Fibroblast of skin of right quadriceps (primary cell): ENCODE measurements at places on chromosomes 6 and 20.
A peak's percentile ranks its signal among the peaks of the same experiment; 100 is the strongest.

- DNase-seq: peak; percentile 42
These were observed 60.9 kb upstream of the KCNQ5 start for GRCh38 chr6:72560721-72561593.

DNA sequence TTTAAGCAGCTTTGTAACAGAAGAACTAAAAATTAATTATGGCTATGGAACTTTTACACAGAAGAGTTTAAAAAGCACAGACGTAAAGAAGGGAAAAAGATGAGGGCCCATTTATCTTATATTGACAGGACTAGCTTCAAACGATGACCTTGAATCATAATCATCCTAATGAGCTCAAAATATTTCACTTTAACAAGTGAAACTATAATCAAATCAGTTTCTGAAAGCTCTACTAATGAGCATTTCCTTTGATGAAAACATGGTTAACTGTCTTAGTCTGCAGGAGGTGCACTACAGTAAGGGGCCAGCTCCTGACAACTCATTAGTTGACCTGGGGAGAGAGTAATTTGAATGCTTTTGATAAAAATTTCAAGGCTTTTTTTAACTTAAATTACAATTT lies 228.0 kb upstream of the DEFB112 start:
- DNase-seq: no peak

DNA sequence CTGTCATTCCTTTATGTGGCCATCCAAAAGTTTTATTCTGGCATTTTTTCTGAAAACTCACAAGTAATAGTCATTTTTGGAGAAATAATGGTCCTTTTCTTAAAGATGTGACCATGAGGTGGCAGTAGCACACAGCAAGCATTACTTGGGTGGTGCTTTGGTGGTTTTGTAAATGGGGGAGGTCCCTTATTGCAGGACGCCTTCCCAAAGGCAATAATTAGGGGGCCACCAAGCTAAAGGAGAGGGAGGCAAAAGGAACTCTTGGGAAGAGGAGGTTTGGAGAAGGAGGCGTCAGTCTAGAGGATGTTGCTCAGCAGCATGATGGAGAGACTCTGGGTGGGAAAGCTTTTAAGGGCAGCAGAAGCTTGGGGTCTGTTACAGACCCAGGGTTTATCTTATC lies 422.6 kb upstream of the MMS22L start:
- peak; percentile 6 for DNase-seq

DNA sequence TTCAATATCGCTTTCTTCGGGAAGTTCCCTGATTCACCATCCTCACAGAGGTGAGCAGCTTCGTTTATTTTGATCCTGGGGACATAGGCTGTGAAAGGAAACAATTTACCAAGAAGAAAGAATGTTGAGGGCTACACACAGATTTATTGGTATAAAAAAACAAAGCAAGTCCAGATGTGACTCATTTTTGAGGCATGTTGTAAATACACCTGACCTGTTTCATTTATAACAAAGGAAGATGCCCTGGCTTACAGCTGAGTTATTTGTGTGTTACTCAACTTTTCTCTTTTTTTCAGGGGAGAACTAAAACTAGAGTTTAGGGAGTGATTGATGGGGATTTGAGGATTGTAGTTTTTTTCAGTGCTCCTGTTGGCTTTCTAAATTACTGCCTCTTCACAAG lies 489.5 kb downstream of the CBLN4 start:
- no peak for DNase-seq

GRCh38 chr20:47503685-47504084 lies 2.0 kb downstream of the NCOA3 start:
- DNase-seq: no peak

DNA sequence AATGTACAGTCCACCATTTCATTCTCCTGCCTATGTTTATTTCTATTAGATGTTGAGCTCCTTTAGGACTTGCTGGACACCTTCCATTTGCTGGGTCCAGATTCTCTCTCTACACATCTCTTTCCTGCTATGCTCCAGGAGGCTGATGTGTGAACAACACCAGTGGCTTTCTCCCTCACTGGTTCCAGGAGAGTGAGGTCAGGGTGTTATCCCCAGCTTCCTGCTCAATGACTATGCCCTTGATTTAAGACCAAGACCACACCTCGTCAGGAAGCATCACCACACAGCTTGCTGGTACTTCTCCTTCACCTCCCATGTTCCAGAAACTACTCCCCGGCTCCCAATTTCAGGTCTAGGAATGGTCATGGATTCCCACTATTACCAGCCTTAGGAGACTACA lies 31.3 kb upstream of the E2F3 start:
- DNase-seq: no peak

GRCh38 chr6:35296931-35297600 lies 552 bp upstream of the DEF6 start:
- DNase-seq: no peak

GRCh38 chr20:884983-885952 lies 30.9 kb downstream of the ANGPT4 start:
- DNase-seq: peak; percentile 3

GRCh38 chr6:169949511-169950097 lies 198.2 kb downstream of the ERMARD start:
- no peak for DNase-seq

DNA sequence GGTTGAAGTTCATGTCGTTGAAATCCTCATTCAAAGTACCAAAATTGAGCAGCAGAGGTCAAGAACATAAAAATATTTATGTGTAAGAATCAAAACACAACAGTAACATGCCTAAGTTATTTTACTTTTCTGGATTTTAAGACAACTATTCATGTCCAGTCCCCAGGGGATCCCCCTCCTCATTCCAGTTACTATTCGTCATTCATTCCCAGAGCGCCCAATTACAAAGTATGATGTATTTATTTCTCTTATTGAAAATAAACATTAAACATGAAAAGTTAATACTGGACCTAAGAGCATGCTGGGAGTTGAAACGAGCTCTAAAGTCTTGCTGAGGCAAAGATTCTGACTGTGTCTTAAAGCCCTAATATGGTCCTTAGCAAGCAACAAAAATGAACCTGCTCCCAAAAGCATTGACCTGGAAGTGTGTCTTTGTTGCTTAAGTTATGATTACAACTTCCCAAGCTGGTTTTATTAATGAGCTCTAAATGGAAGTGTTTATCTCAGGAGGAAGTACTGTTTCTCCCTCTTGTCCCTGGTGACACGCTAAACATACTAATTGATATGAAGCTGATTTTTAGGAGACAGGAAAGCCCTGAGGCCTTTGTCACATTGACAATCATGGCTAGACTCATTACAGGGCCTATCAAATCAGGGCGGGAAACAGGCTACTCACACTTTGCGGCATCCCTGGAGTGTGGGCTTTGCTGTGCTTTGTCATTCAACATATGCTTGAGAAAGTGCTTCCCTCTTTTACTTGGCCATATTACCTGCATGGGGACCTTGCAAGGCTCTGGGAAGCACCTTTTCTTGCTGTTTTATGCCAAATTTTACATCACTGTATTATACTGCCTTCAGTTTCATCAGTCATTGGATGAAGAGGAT lies 192.2 kb upstream of the DTNBP1 start:
- peak; percentile 18 for DNase-seq

- no peak for DNase-seq
These were observed 46.7 kb downstream of the SERAC1 start for GRCh38 chr6:158121335-158121734.

DNA sequence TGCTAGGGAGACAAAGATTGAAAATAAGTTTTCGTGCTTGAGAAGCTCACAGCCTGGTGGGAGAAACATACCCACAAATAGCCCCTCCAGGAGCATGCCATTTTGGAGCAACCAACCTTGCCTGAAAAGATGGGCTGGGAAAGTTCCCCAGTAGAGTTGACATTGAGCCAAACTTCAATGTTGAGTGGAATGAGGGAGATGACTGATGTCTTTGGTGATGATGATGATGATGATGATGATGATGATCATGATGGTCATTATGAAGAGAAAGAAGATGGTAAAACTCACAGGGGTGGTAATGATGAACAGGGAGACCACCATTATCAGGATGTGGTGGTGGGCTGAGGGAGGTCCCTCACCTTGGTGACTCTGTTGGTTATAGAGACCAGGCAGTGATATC lies 283.9 kb upstream of the RNF24 start:
- DNase-seq: no peak

GRCh38 chr6:81683912-81684311 lies 68.6 kb downstream of the TENT5A start:
- peak; percentile 48 for DNase-seq

- peak; percentile 77 for DNase-seq
These were observed 92.9 kb upstream of the SYNDIG1 start for GRCh38 chr20:24376311-24377099.

- DNase-seq: peak; percentile 28
These were observed 97.3 kb downstream of the GPR6 start for GRCh38 chr6:110075406-110075805.

DNA sequence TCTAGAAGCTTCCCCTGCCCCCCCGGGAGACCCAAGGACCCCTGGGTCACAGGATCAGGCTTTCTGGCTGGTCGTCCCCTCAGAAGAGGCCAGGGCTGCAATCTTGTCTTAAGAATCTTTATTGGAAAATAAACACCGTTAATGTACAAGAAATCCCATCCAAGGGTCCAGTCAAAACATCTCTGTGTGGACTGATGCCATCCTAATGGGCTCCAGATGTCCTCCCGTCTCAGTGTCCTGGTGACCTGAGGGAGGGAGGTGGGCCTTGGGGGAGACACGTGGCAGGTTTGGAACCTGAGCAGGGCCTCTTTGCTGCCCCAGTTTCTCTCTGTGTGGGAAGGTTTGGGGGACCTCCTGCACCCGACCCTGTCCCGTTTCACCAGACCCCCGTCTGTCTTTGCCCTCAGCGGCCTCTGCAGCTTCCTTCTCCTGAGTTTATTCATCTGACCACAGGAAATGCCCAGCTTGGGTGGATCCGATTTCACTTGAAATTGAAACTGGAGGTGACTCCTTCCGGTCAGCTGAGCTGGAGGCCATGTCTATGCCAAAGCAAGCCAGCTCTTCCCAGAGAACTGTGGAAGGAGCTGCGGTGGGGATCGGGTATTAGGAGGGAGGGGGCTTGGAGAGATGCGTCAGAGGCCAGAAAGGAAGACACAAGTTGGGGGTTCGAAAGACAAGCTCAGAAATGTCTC lies 75.1 kb downstream of the SLC2A10 start:
- DNase-seq: peak; percentile 23

GRCh38 chr20:33105316-33105924 lies 26.0 kb downstream of the BPIFB4 start:
- DNase-seq: no peak

DNA sequence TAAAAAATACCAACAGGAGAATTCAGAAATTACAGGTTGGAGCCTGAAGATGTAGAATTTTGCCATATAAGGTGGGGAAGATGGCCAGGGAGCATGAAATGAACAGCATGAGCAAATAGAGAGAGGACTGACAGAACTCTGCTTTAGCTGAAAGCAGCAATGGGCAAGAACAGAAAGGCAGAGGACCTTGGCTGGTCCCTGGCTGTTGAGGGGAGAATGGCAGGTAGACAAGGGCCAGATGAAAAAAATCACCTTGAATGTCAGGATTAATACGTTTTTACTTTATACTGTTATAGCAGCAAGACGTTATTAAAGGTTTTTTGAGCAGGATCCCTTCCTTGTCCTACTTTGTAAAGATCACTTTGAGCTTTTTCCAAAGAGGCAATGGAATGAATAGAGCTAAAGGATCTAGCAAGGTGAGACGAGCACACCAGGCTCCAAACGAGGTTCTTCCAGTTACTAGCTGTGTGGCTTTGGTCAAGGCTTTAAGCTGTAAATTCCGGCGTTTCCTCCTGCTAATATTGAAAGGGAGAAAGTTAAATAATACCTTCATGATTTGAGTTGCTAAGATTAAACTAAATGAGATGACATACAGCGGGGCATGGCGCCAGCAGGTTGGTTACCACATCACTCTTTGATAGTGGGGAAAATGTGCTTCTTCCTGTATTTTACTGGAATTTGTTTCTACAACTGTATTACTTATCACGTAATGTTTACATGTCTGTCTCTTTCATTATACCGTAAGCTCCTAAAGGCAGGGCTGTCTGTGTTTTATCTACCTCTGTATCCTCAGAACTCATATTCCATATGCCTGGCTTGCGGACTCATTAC lies 776 bp downstream of the PPIL1 start:
- DNase-seq: no peak

DNA sequence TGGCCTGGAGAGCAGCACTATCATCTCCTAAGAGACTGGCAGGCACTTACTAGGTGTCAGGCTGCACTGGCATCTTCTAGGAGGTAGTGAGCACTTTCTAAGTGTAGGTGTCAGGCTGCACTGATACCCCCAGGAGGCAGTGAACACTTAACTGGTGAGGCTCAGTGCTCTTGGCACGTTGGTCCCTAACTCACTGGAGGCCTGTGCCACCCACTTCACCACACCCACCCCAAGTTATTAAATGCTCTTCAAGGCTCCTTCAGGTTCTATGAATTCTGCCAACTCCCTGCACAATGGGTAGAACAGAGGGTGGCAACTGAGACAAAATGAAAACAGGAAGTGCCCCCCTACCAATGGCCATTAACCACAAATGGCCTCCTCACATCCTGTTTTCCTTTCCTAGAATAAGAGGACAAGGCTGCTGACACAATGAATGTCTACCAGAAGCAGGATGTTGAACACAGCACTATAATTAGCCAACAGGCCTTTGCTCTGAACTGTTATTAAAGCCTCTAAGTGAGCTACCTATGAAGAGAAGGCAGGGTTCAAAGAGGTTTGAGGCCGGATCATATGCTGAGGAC lies 29.4 kb downstream of the NCOA5 start:
- no peak for DNase-seq

DNA sequence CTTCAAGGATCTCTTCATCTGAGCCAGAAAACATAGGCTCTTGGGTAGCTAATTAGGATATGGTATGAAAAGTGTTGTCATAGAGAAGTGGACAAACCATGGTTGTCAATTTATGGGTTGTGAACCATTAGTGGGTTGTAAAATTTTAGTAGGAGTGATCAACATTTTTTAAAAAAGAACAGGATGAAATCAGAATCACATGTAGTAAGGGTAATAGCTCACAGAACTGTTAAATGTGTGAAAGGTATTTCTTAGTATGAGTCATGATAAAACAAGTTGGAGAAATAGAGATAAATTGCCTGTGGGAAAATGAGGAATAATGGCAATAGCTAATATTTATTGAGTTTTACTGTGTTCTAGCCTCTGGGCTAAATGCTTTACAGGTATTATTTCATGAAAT lies 113.4 kb downstream of the MAP3K4 start:
- DNase-seq: peak; percentile 59

DNA sequence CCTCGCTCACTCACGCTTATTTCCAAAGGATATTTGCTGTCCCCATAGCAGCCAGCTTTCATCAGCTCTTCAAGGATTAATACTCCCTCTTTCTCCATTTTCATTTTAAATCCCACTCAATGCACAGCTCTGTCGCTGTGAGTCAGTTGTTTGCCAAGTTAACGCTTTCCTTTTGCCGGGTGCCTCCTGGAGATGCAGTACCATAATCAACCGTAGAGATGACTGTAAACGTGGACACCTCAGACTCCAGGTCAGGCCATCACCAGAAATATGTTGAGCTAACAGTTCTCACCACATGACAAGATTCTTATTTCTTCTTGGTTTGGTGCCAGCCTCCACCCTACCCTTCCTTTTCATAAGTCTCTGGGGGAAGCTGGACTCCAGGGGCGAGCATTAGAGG lies 66.6 kb upstream of the TAB2 start:
- no peak for DNase-seq

GRCh38 chr20:20755231-20755630 lies 42.8 kb upstream of the RALGAPA2 start:
- DNase-seq: no peak

- DNase-seq: no peak
These were observed 545 bp downstream of the ACTR5 start for GRCh38 chr20:38748861-38749149.

- DNase-seq: no peak
These were observed 119.9 kb downstream of the SULF2 start for GRCh38 chr20:47665221-47665991.

- DNase-seq: no peak
These were observed 72.3 kb downstream of the ZHX3 start for GRCh38 chr20:41245086-41245707.
